ENCODE measurements at places on chromosomes 1 and 21.

GRCh38 chr1:65650682-65651081 lies 142.0 kb upstream of the PDE4B start:
- DNase-seq: no peak

- DNase-seq: no peak
Observed at GRCh38 chr1:100449477-100449876, 88.5 kb upstream of the GPR88 start.

DNA sequence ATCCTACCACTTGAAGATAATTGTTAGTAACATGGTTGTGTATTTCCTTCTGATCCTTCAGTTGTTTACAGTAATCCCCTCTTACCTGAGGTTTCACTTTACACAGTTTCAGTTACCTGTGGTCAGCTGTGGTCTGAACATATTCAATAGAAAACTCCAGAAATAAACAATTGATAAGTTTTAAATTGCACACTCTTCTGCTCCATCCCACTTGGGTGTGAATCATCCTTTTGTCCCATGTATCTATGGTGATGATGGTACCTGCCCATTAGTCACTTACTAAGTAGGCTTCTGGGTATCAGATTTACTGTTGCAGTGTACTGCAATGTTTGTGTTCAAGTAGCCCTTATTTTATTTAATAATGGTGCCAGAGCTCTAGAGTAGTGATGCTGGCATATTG lies 62.5 kb downstream of the OSBPL9 start:
- no peak for DNase-seq

DNA sequence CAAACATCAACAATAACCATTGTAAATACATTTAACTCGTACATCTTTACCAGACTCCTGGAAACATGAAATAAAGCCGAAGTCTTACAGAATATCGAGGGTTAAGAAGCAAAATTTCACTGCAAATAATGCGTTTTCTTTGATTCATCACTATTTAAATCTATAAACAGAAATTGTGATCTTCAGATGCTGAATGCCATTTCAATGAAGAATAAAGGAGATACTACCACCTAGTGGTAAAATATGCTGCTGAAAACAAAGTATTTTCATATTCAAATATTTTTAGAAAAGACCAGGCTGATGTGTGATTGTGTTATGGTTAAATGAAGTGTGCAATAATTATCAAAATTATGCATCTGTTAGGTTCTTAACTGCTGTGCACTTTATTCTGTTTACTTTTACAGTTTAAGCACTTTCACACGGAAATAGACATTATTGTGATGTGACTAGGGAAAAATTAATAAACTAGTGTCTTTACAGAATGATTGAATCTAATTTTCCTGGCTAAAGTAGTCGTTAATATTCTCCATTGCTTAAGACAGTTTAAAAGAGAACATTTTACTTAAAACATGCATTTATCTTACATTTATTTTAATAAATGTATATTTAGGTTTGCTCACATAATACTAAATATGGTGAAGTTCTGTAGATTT lies 1093.1 kb downstream of the MRPL39 start:
- DNase-seq: no peak

DNA sequence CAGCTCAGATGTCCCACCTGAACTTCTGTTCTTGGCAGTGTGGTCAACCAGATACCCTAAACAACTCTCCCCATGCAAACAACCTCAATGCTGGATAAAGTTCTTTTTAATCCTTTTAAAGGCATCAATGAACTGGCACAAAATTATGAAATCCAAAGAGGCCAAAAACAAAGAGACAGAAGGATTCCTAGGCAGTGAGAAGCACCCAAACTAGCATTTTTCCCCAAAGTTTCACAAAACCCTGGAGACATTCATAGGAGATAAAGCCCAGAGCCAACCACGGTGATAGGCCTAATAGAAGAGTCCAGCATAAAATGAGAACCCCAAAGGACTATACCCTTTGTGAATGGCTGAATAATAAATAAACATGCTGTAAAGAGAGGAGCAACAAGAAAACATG lies 50.7 kb downstream of the MATN1 start:
- no peak for DNase-seq

- no peak for DNase-seq
Observed at GRCh38 chr1:163668472-163668871, 346.7 kb downstream of the NUF2 start.

- no peak for DNase-seq
Observed at GRCh38 chr1:86616871-86617270, 70.0 kb downstream of the CLCA4 start.

DNA sequence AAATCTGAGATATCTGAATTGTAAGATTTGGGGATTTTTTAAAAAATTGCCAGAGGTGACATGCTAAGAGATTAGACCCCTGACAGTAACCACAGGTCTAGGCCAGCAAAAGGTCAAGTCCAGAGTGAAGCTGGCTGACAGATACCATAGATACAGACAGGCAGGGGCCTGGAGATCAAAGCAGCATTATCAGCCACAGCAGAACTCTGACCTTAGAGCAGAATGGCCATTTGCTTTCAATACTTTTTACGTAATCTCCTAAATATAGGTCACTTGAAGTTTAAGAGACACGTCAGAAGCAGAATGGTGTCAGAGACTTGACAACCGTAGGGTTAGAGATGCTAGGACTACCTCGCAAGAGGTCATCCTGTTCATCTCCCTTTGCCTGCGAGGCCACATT lies 40.8 kb upstream of the RXRG start:
- DNase-seq: no peak

DNA sequence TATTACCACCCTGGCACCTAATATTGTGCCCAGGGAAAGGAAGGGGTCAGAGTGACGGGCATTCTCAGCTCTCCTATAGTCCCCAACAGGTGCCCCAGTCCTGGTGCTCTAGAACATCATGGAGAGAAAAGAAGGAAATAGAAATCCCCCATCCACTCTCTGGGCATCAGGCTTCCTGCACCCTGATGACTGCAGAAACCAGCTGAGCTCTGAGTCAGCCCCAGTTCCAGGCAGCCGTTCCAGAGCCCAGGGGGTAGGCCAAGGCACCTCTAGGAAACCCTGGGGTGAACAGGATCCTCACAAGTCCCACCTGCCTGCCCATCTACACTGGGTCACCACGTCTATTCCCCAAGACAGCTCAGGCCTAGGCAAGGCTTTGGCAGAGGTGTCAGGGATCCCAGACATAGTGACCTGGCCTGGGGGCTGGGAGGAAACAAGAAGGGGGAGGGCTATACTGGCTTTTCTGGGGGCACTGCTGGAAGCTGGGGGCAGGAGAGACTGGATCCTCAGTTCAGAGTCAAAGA lies 709 bp downstream of the NECTIN4 start:
- no peak for DNase-seq

DNA sequence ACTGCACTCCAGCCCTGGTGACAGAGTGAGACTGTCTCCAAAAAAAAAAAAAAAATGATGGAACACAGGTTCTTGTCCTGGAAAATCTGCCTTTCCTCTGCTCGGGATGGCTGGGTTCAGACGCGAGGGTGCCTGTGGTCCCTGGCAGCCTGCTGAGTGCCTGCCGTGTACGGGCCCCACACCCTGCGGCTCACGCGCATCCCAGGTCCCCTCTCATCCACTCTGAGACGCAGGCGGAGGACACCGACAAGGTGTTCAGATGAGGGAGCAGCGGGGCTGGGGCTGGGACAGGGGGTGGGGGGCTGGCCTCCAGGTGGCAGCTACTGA lies 4.3 kb upstream of the ANKRD65 start:
- DNase-seq: no peak

GRCh38 chr1:221217029-221217428 lies 337.8 kb downstream of the HLX start:
- DNase-seq: no peak

DNA sequence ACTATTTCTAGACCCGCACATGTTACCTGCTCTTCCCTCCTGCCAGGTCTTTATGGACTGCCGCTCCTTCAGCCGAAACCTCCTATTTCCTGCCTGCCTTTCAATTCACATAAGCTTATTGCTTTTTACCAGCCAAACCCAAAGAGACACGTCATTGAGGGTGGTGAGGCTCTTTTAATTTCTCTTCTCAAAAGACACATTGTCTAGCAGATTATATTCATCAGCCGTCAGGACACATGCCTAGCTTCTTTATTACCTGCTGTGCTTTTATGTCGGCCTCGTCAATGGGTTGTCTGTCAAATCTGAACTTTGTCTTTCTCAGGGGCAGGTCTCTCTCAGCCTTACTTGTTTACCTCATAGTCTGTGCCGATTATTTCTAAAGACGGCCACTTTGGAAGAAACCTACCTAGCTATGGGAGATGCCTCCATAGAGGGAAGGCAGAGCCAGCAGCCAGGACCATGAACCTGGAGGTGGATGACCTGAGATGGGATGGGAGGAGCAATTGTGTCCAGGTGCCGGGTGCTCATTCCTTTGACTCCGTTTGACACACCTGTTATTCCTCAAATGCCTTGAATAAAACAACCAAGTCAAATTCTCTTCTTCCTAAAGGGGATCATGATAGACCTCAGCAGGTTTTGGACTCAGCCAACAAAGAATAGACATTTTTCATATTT lies 42.0 kb downstream of the ZBTB18 start:
- DNase-seq: no peak

GRCh38 chr1:31755850-31756492 lies 8.2 kb downstream of the ADGRB2 start:
- DNase-seq: no peak

- no peak for DNase-seq
Observed at GRCh38 chr1:167973832-167974231, 37.0 kb upstream of the MPC2 start.

DNA sequence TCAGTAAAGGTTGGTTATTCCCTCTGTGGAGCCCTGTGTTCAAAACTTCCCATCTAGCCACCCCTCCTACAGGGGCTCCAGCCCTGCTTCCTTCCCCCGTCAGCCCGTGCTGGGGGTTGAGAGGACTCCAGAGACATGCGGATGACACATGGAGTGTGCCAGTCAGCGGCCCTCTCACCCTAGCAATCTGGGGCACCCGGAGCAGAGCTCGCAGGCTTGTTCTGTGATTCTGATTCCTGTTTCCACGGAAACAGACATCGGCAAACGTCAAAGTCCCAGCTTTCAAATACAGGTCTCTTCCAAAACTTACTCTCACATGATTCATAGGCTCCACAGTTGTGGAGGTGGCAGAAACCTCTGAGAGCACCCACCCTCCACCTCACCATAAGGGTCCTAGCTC lies 9.8 kb upstream of the SSBP3 start:
- DNase-seq: no peak

DNA sequence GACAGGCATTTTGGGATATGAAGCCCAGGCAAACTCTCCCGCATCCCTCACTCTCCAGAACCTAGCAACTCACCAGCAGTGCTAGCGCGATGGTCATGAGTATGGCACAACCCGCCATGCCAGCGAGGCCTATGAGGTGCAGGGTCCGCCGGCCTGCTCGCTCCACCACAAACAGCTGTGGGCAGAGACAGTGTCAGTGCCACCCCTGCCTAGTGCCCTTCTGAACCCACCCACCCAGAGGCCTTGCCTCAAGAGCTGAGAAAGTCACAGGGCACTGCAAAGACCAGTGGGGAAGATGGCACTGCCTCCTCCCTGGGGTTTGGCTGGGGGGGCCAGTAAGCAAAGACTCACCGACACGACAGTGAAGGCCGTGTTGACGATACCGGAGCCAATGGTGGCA lies 29.8 kb downstream of the SLC2A1 start:
- DNase-seq: no peak

DNA sequence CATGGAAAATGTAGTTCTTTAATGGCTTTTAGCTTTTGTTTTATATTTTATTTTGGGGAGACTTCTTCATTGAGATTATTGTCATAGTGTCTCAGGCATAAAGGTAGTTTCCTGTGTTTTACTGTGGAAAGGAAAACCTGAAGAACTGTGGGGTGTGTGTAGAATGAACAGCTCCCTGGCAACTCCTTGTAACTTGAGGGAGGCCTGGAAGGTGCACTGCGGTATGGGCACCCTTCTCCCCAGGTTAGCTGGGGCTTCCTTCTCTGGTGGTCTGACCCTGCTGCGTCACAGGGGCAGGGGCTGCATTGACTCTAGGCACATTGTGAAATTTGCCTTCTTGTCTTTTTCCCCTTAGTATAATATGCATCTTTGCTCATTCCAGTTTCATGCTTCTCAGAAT lies 1.7 kb downstream of the ATP1B1 start:
- no peak for DNase-seq

DNA sequence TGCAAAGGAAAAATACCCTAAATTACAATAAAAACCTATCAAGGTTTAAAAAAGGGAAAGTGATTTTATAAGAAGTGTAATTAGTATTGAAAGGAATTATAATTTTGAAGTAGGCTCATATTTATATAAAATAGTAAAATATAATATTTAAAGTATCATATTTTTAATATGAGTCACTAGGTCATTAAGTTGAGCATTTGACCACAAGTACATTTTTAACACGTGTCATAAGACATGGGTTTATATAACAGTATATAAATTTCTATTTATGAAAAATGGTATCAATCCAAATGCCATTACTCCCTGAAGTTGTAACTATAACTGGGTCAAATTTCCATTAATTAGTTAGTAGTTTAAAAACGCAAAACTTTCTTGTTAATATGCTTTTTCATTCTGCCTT lies 365.9 kb downstream of the COL11A1 start:
- DNase-seq: no peak

- DNase-seq: no peak
Observed at GRCh38 chr1:227883641-227884301, 64.0 kb downstream of the WNT9A start.

- DNase-seq: no peak
Observed at GRCh38 chr1:27403065-27403726, 10.8 kb downstream of the GPR3 start.

- no peak for DNase-seq
Observed at GRCh38 chr21:43928222-43929125, 63.5 kb downstream of the AGPAT3 start.

DNA sequence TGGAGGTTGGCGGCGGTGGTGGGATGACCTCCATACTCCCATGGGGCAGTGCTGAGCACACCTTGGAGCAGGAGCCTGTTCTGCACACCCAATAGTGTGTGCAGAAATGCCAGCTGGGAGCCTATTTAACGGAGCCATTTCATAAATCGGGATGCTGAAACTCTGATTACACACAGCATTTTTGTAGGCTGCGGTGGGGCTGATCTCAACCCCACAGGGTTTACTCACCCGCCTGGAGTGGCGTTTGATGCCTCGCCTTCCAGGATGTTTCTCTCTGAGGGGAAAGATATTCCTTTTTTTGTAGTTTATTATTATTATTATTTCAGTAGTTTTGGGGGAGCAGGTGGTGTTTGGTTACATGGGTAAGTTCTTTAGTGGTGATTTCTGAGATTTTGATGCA lies 82.6 kb upstream of the WDR26 start:
- no peak for DNase-seq
